ENCODE measurements at places on chromosomes 4 and X. TPM values are rescaled to one million over a fixed set of nuclear protein-coding genes. Genes with fewer than 3 reads are reported as not detected.

The TMEM156 gene
- 16.3 TPM for polyA plus RNA-seq

The CT45A10 gene
- polyA plus RNA-seq, result not detected

GRCh38 chrX:150625875-150626274 is 57.5 kb downstream of the MTM1 start:
- H3K27me3 ChIP-seq, result peaks cover 4% of the 10 kb centered on the region
- H3K36me3 ChIP-seq, result peaks cover 12% of the 10 kb centered on the region
- no peak overlapping the region for H3K4me3 ChIP-seq
- H3K27ac ChIP-seq, result no peak overlapping the region
- no peak for DNase-seq
- H3K4me1 ChIP-seq, result no peaks in the 10 kb centered on the region

- DNase-seq, result no peak
- peak overlapping the region; percentile 61 for H3K27ac ChIP-seq
- H3K4me3 ChIP-seq, result no peak overlapping the region
- H3K4me1 ChIP-seq, result peaks cover 10% of the 10 kb centered on the region
- H3K27me3 ChIP-seq, result peaks cover 49% of the 10 kb centered on the region
Observed at GRCh38 chrX:41352329-41352838, 18.4 kb downstream of the DDX3X start.

GRCh38 chrX:10831716-10832502 is 211.5 kb upstream of the MID1 start:
- no peaks in the 10 kb centered on the region for H3K4me1 ChIP-seq
- no peaks in the 10 kb centered on the region for H3K27me3 ChIP-seq
- H3K27ac ChIP-seq, result no peak overlapping the region
- H3K36me3 ChIP-seq, result no peaks in the 10 kb centered on the region
- no peak overlapping the region for H3K4me3 ChIP-seq
- DNase-seq, result no peak

- no peak for DNase-seq
- no peak overlapping the region for H3K4me3 ChIP-seq
- H3K4me1 ChIP-seq, result no peaks in the 10 kb centered on the region
- no peaks in the 10 kb centered on the region for H3K36me3 ChIP-seq
Observed at GRCh38 chrX:19096586-19096985, 25.7 kb downstream of the ADGRG2 start.

DNA sequence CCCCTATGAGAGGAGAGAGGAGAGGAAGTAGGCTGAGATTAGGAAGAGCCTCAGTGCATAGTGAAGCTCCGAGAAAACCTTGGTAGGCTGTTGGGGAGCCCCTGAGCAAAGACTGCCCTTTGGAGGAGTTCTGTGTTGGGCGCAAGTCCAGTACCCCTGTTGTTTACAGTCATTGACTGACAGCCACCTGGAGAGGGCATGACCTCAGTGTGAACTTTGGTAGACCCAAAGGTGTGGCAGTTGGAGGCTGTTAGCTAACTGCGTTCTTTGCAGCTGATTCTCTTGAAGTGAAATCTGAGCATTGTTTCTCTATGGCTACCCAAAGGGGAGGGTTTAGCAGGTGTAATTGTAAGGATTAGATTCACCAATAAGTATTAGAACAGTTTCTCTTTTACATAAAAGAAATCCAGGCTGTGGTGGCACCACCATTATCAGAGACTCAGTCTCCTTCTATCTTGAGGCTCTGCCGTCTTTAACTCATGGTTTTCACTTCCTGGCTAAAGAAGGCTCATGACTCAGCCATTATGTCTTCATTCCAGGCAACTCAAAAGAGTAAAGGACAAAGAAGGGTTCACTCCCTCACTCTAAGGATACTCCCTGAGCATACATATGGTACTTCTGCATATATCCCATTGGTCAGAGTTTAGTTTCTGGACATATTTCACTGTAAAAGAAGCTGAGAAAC is 33.4 kb downstream of the ANXA3 start:
- no peaks in the 10 kb centered on the region for H3K36me3 ChIP-seq
- H3K4me1 ChIP-seq, result no peaks in the 10 kb centered on the region
- no peak overlapping the region for H3K27ac ChIP-seq
- DNase-seq, result no peak
- peaks cover 9% of the 10 kb centered on the region for H3K27me3 ChIP-seq
